Neural progenitor cell (in vitro differentiated cells): ENCODE measurements at places on chromosomes 5 and 9. TPM values are rescaled to one million over a fixed set of nuclear protein-coding genes. Genes with fewer than 3 reads are reported as not detected.

The IRX1 gene
- total RNA-seq = 0.95 and 7.6 TPM in 2 replicates

The MYMK gene
- not detected in 2 replicates for total RNA-seq

The CATSPER3 gene
- total RNA-seq = 0.19 TPM in 1 of 2 replicates, not detected in the other

The PITX1 gene
- total RNA-seq = not detected in 2 replicates

The GFI1B gene
- total RNA-seq = 0.28 TPM in 1 of 2 replicates, not detected in the other

The TLR4 gene
- total RNA-seq = 0.22 and 0.24 TPM in 2 replicates

The GGTA1 gene
- total RNA-seq = not detected in 2 replicates

The FAM163B gene
- 0.31 TPM in 1 of 2 replicates, not detected in the other for total RNA-seq

DNA sequence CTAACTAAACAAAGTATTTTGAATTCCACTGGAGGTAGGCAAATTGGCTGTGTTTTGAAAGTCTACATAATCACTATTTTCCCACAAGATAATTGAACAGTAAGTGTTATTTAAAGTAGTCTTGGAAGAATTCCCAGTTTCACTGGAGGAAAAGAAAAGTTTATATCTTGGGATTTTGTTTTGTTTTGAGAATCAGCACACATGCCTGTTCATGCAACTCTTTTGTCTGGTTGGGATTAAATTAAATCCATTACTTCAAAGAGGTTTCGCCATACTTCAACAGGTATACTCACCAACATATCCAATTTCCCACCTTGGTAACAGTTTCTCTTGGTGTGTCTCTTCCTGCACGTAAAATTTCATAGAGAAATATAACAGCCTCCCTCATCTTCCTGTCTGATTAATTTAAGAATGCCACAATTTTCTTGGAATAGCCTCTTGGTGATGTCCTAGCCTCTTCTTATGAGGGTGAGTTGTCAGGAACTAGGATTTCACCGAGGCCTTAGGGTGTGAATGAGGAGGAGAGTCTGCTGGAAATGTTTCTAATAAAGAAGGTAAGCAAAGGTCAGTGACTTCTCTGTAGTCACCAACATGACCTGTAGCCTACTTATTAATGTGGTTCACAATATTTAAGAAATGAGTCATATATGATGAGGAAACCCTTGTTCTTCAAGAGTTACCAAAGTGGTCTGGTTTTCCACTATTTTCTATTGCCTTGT, 48.1 kb downstream of the ITGA2 start:
- H3K4me1 ChIP-seq = no peaks in the 10 kb centered on the region
- no peak for DNase-seq
- no peak overlapping the region for H3K27ac ChIP-seq
- no peak overlapping the region for H3K4me3 ChIP-seq
- no peaks in the 10 kb centered on the region for H3K27me3 ChIP-seq

GRCh38 chr9:121735065-121735792, 83.8 kb downstream of the DAB2IP start:
- H3K4me3 ChIP-seq = peak overlapping the region; percentile 63
- H3K27me3 ChIP-seq = peaks cover 10% of the 10 kb centered on the region
- H3K36me3 ChIP-seq = no peaks in the 10 kb centered on the region

GRCh38 chr9:117104206-117104605, 310.7 kb downstream of the ASTN2 start:
- H3K4me3 ChIP-seq = no peak overlapping the region
- no peaks in the 10 kb centered on the region for H3K27me3 ChIP-seq
- no peak for DNase-seq
- no peak overlapping the region for H3K27ac ChIP-seq

DNA sequence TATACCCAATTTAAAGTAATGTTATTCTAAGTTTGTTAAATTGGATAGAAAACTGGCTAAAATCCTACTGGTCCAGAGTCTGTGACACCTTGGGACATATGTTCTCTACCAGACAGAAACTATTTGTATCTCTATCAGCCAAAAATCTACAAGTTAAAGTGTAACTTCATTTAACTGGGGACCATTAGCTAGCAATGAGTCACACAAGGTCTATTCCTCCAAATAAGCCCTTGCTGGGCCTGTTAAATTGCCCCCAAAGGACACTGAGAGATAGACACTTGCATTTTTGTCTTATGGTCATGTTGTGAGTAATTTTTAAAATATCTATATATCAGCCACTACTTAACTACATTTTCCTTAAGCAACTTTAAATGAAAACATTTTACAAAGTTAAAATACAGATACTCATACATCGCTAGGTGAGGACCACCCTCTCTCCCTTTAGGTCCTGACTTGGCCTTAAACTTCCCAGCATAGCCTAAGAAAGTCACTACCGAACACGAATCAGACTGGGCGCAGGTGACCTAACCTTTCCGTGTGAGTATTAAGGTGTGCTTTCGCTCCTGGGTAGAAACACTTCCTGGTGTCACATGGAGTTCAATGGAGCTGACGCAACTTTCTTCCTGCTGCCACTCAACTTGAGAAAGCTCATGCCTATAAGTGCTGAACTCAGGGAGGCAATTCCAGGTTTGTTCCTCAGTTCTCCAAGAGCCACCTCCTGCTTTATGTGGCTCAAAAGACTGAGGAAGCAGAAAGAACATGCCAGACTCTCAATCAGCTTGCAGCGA, 249.1 kb downstream of the DIRAS2 start:
- no peaks in the 10 kb centered on the region for H3K27me3 ChIP-seq
- H3K4me3 ChIP-seq = no peak overlapping the region
- H3K27ac ChIP-seq = no peak overlapping the region
- H3K4me1 ChIP-seq = no peaks in the 10 kb centered on the region
- no peaks in the 10 kb centered on the region for H3K36me3 ChIP-seq

DNA sequence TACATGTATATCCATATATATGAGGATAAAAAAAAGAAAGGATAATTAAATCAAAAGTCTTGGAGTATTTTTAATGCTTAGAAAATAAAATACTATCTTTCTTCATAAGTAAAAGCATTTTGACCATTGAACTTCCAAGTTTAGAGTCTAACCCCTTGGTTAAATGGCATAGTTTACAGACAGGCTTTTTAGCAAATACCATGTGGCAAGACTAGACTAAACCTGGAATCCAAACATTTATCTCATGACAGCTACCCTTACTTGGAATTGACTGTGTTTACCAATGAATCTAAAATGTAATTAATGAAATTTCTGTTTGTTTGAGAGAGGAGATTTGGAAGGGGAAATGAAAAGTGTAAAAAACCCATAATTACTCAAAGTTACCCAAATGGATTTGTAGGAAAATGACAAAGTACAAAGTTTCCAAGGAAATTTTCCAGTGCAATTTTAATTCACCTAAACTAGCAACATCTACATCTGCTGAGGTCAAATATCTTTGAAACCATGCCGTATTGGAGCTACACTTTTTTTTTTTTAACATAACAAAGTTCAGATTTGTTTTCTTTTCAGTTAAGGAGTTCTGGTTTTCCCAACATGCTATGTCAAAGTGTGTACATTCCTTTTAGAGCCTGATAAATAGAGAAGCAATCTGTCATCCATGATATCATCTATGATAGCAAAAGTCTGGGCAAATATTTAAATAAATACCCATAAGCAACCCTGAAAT, 272.1 kb upstream of the DAB2 start:
- H3K36me3 ChIP-seq = no peaks in the 10 kb centered on the region
- DNase-seq = no peak
- no peaks in the 10 kb centered on the region for H3K27me3 ChIP-seq
- no peak overlapping the region for H3K4me3 ChIP-seq
- H3K27ac ChIP-seq = no peak overlapping the region

- no peaks in the 10 kb centered on the region for H3K4me1 ChIP-seq
- no peaks in the 10 kb centered on the region for H3K36me3 ChIP-seq
- H3K4me3 ChIP-seq = no peak overlapping the region
Observed at GRCh38 chr9:78112004-78112403, 80.4 kb upstream of the GNAQ start.

DNA sequence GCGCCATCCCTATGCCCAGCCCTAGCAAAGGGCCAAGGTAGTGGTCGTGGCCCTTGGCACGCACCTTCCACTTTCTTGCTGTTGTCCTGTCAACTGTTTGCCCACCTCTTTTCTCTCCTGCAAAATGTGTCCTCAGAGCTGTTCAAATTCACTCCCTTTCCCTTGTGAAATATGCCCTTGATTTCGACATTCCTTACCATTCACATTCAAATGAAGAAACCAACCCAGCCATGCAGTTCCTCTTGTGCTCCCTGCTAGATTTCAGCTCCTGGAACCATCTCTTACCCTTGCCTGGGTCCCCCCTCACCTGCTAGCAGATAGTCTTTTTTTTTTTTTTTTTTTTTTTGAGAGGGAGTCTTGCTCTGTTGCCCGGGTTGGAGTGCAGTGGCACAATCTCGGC, 19.6 kb upstream of the HRH2 start:
- no peak overlapping the region for H3K4me3 ChIP-seq
- peaks cover 13% of the 10 kb centered on the region for H3K4me1 ChIP-seq
- no peaks in the 10 kb centered on the region for H3K36me3 ChIP-seq
- H3K27me3 ChIP-seq = no peaks in the 10 kb centered on the region

GRCh38 chr9:135174981-135175380, 87.5 kb downstream of the OLFM1 start:
- H3K4me1 ChIP-seq = no peaks in the 10 kb centered on the region
- no peak overlapping the region for H3K4me3 ChIP-seq
- no peaks in the 10 kb centered on the region for H3K36me3 ChIP-seq
- no peak overlapping the region for H3K27ac ChIP-seq

- no peaks in the 10 kb centered on the region for H3K27me3 ChIP-seq
- DNase-seq = peak; percentile 71
- no peak overlapping the region for H3K27ac ChIP-seq
- no peaks in the 10 kb centered on the region for H3K4me1 ChIP-seq
- H3K4me3 ChIP-seq = no peak overlapping the region
Observed at GRCh38 chr5:59673438-59674058, 220.0 kb downstream of the PDE4D start.

DNA sequence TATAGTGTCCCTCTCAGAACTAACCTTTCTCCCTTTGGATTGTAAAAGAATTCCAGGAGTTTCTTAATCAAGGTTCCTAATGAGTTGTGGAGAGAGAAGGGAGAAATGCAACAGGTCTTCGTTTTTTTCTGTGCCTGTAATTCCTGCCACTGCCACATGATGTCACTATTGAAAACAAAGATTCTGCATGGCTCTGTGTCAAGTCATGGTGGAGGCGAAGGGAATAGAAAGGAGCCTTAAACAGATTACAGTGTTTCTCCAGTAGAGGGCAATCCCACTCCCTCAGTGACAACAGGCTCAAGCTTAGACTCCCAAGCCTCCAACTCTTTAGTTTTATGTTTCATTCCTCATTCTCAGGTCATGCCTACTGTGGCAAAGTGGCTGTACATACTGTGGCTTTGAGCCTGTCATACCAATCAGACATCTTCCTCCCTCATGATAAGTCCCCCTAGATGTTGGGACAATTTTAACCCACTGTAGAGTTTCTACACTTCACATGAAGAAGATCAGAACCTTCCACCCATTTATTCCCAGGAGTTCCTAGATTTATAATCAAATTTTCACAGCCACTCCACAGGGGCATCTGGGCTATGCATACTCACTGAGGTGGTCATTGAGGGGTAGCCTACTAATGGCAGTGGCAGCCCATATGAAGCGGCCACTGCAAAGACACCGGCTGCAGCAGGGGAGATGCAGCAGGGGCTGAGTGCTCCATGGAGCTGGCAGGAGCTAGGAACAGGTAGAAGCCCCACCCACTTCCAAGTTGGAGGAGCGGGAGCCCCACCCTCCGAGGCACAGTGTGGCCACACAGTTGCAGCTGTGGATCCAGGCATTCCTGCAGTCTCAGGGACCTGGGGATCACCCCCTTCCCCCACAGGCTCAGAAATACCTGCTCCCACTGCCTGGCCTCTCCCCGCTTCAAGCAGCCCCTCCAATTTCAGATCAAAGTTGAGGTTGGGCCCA, 97.4 kb upstream of the TRIM32 start:
- DNase-seq = peak; percentile 65
- no peak overlapping the region for H3K27ac ChIP-seq
- no peak overlapping the region for H3K4me3 ChIP-seq
- H3K27me3 ChIP-seq = no peaks in the 10 kb centered on the region

GRCh38 chr5:139171779-139172404, 26.3 kb downstream of the SIL1 start:
- no peak for DNase-seq
- no peaks in the 10 kb centered on the region for H3K4me1 ChIP-seq
- H3K36me3 ChIP-seq = no peaks in the 10 kb centered on the region

DNA sequence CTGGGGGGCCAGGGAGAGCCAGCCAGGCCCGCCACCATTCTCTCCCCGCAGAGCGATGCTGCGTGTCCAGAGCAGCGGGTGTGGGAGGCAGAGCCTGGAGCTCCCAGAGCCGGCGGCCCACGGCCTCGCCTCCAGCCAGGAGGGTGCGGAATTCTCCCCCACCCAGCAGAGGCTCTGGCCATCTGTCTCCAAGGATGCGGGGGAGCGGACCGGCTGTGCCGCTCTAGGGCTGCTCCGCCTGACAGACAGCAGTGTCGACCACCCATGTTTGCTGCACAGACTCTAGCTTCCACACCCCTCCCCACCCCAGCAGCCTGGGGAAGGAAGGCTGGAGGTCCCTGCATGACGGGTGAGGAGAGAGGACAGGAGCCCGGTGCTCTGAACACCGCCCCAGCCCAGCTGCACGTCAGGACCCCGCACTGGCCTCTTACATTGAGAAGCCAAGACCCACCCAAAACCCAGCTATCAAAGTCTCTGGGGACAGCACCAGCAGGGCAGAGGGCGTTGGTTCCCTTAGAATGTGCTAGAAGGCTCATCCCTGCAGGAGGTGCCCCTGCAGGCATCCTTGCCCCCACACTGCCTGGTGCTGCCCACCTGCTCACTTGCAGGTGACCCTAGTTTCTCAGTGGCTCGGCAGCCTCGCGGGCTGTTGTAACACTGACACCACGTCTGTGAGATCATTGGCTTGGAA, 29.7 kb upstream of the FCN1 start:
- no peaks in the 10 kb centered on the region for H3K36me3 ChIP-seq
- DNase-seq = no peak
- peaks cover 16% of the 10 kb centered on the region for H3K4me1 ChIP-seq
- no peak overlapping the region for H3K4me3 ChIP-seq
- no peak overlapping the region for H3K27ac ChIP-seq

- no peak for DNase-seq
- no peak overlapping the region for H3K27ac ChIP-seq
- no peaks in the 10 kb centered on the region for H3K27me3 ChIP-seq
- H3K4me3 ChIP-seq = no peak overlapping the region
- H3K4me1 ChIP-seq = no peaks in the 10 kb centered on the region
Observed at GRCh38 chr5:135323701-135324132, 75.3 kb downstream of the MACROH2A1 start.
